ENCODE measurements at places on chromosomes 5 and 9. TPM values are rescaled to one million over a fixed set of nuclear protein-coding genes. Genes with fewer than 3 reads are reported as not detected.

Gene RABL6
- 61.3 TPM for polyA plus RNA-seq

Gene SPATA31C1
- not detected for polyA plus RNA-seq

- peak; percentile 22 for DNase-seq
Observed at GRCh38 chr9:91411096-91411771, 12.4 kb downstream of the NFIL3 start.

DNA sequence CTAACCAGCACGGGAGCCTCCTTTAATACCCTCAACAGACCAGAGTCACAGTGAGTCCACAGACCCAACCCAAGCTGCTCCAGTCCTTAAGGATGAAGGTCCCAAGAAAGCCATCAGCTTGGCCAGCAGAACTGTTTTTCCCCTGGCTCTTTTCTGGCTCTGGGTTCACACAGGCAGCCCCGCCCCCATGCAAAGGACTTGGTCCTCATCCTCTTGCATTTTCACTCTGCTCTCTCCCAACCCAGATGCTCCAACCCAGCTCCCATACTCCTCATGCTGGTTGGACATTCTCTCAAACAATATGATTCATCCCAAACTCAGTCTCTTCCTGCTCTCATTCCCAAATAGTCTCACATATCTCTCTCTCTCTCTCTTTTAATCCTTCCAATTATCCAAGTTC lies 74.2 kb upstream of the SPOCK1 start:
- DNase-seq = no peak

Measured in endothelial cell of umbilical vein (primary cell).